Effector memory CD8-positive, alpha-beta T cell (primary cell): ENCODE measurements at places on chromosomes 6 and 20.

GRCh38 chr6:62328607-62329006, 42.6 kb upstream of the KHDRBS2 start:
- DNase-seq: no peak

DNA sequence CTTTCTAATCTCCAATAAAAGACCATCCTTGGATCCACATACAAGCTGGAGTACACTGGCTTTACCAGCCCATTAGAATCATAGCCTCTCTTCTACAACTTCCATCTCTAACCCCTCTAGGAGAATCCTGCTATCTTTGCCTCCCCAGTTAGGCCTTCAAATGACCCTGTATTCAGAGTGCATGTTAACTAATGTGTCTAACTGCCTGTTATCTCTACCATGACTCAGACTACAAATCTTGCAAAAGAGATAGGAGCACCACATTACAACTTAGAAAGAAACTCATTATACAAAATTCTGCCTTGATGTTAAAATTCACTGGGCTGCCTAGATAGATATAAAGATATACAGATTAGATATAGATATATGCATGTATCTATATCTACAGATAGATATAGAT, 28.2 kb downstream of the GPR63 start:
- no peak for DNase-seq

DNA sequence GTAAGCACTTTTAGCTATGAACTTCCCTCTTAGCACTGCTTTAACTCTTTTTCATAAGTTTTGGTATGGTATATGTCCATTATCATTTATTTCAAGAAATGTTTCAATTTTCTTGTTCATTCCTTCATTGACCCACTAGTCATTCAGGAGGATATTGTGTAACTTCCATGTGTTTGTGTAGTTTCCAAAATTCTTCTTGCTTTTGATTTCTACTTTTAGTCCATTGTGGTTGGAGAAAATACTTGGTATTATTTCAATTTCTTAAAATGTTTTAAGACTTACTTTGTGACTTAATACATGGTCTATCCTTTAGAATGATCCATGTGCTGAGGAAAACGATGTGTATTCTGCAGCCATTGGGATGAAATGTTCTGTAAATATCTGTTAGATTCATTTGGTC, 176.5 kb downstream of the CENPW start:
- no peak for DNase-seq

DNA sequence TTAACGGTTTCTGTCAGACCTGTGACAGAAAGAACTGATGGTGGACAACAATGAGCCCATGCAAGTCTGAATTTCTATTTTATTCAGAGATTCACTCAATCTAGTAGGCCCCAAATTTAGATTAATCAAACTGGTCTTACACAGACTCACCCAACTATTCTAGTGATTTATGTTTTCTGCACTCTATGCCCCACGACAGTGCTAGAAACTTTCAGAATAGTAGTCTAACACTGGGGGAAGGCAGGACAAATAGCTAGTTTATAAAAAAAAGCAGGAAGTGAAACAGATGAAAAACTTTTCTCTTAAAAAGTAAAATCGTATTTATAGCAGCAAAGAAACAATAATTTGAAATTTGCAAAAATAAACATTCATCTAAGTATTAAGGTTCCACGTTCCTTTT, 5.0 kb downstream of the TCP11 start:
- DNase-seq: no peak

DNA sequence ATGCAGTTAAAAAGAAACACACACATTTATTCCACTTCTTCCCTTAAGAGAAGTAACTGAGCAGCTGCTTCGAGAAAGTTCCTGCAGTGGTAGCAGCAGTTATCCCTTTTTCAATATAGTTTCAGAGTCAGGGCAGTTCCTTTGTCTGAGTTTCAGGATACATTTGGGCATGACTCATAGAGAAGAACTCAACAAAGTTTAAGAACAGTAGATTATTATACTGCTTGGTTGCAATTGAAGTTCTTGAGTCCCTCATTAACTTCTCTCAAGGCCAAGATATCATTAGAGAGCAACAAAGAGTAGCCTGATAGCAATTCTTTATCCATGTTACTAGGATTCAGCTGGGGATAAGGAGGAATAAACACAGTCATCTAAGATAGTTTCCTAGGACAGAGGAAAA, 54.4 kb downstream of the TPD52L1 start:
- DNase-seq: no peak

DNA sequence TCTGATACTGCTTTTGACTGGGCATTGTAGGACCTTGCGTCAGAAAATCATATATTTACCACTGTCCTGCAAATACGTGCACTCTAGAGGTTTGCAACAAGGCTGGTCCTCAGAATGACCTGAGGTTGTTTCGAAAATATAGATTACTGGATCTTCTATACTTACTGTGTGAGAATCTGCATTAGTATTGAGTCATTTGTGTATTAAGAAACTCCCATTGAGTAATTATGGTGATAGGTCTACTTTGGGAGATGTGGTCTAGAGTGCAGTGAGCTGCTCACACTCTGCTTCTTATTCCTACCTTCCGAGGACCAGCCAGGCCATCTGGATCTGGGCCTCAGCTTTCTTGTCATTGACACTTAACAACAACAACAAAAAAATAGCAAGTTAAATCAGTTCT, 9.6 kb downstream of the KLHL32 start:
- no peak for DNase-seq

DNA sequence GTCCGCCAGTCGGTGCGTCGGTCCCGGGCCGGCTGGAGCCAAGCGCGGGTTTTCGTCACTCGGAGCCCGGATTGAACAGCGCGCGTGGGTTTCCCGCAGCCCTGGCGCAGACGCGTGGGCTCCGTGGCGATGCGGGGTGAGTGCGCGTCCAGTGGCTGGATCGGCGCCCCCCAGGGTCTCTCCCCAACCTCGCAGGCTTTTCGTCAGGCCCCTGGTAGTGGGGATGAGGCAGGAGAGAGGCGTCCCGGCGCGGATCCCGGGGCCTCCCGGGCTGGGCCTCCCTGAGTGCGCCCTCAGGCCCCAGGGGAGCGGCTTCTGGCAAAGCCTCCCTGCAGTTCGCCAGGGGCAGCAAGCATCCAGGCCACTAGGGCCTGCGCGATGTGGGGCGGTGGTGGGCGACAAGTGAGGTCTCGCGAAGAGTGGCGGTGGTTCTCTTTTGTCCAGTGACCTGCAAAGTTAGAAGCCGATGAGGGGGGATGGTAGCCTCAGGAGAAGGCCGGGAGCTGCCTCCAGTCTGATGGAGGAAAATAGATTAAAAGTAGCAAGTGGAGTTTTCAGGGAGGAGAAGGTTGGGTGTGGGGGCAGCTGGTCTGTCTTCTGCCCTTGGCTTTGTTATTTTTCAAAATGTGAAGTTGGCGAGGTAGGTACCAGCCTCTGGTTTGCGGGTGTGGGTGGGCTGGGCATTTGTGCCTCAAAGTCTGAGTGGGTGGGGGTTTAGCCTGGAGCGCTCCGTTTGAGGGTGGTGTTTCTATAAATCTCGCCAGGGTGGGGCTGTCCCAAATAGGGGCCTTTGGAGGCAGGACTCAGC, 1.6 kb downstream of the TOX2 start:
- no peak for DNase-seq

DNA sequence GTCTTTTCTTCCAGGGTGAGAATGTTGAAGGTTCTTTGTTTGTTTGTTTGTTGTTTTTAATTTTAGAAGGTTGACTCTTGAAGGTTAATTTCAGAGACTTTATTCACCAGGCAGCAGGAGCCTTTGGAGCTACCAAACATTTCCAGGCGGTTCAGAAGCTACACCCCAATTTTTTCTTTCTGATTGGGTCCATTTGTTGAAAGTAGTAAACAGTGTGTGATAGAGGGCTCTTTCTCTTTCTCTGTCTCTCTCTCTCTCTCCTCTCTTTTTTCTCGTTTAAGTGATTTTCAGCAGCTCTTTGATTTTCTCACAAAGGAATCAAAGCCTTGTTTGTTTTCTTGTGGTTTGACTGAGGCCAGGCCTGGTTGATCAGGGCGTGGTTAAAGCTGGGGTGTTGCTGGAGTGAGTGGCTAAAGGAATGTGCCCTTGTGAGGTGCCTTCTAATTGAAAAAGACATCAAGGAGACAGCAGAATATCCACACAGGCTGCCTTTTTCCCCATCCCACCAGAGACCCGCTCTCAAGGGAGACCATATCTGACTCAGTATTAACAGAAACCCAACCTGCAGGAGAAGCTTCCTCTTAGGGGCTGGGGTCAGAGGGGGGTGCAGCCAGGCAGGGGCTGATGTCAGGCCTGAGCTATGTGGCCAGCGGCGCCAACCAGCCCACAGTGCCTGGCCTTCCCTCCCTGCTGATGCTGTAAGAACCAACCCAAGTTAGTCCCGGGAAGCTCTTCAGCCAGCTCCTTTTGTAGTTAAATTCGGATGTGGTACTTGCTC, 40.4 kb upstream of the NAA20 start:
- no peak for DNase-seq

DNA sequence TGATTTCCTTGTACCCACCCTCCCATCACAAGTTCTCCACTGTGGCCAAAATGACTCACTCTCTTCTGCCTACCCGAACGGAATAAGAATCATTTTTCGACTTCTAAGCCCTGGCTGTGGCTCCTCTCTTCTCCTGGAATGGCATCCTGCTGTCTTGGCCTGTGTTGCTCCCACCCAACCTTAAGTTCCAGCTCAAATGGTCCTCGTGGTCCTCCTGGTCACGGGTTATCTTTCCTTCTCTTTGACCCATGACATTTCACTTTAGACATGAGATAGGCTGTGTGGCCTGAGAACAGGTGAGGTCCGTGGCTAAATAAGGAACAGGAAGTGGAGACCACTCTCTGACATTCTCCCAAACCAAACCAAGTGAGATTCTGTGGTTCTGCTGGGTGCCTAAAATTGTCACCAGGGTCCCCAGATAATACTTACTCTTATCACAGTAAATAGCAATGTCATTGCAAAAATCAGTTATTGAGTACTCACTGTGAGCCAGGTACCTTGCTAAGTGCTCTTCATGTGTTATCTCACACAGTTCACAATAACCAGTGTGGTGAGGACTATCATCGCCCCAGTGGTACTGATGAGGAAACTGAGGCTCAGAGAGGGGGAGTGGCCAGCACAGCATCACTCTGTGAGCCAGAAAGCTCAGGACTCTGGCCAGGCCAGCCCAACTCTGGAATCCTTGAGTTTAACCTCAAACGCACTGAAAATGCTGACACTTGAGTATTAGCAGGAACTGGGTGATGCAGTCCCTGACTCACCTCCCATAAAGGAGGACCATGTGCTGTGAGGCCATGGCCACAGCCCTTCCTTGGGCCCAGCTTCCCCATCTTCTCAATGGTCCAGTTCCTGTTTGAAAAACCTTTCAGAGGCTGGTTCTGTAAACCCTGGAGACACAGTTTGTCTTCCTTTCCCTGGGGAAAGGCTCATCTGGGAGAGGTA, 74.8 kb upstream of the SIRPA start:
- DNase-seq: no peak

GRCh38 chr6:5132731-5133130, 47.6 kb downstream of the PPP1R3G start:
- DNase-seq: no peak

DNA sequence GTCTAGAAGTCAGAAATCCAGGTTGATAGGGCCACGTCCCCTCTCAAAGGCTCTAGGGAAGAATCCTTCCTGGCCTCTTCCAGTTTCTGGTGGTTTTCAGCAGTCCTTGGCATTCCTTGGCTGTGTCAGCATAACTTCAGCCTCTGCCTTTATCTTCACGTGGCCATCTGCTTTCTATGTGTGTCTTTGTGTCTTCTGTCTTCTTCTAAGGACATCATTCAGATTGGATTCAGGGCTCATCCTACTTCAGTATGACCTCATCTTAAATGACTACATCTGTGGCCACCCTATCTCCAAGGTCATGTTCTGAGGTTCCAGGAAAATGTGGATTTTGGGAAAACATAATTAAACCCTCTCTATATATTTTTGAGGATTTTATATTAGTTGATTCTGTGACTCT, 23.0 kb downstream of the C6orf89 start:
- no peak for DNase-seq

DNA sequence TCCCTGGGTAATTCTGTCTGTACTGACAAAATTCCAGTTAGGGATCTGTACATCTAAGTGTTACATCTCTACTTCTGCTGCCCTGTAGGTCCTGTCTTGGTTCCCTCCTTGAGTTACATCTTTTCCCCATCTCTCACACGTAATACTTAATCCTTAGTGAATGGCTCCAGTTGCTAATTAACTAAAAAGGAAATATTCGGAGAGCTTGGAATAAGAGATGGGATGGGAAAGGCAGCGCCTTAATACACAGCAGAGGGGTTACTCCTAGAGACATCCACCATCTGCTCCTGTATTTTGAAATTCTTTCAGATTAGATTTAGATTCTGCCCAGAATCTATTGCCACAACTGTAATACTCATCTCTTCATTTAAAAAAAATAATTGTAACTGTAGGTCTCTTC, 384.0 kb downstream of the SAMD5 start:
- DNase-seq: no peak

DNA sequence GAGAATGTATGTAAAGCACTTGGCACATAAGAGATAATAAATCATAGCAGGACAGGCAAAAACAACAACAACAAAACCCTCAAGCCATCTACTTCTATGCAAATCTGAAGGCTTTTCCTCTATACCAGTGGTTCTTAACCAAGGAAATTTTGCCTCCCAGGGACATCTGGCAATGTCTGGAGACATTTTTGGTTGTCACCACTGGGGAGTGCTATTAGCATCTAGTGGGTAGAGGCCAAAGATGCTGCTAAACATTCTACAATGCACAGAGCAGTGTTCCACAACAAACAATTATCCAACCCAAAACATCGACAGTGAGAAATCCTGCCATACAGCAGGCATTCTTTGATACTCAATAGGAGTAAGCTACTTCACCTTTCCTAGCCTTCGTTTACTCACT, 28.2 kb downstream of the NDRG3 start:
- DNase-seq: peak; percentile 10

GRCh38 chr6:133854364-133855275, 34.3 kb upstream of the TCF21 start:
- DNase-seq: no peak

GRCh38 chr6:118584911-118585310, 36.8 kb downstream of the PLN start:
- DNase-seq: no peak

GRCh38 chr20:37945091-37945547, 42.2 kb downstream of the VSTM2L start:
- DNase-seq: no peak

DNA sequence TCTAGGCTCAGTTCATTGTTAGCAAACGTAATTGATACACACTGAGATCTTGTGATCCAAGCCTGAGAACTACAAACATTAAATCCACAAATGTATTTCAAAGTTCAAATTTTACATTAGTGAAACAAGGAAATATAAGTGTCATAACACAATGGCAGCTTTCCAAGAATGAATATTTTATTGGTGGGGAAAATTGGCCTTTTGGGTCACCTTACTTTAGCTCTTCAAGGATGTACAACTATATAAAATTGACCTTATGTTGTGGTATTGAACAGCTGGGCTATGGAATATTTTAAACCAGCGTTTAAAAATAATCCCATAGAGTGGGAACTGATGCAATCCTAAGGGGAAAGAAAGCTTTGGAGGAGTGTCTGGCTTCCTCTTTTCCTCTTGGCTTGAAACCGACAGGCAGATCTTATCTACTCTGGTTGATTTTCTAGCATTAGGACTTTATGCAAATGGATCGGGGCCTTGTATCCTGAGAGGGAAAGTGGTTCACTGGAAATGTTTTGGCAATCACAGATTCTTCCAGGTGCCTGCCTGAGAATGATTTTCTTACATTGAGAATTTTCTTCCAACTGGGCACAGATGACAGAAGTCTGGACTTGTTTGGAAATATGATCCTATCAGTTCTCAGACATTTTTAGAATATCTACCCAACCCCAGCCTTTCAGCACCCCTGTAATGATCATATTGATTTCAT, 184.8 kb upstream of the ECI2 start:
- no peak for DNase-seq

- no peak for DNase-seq
Measured at GRCh38 chr6:15527838-15528617, 134.8 kb downstream of the DTNBP1 start.
